Common myeloid progenitor, CD34-positive (primary cell): ENCODE measurements at places on chromosomes 7 and 10.
A peak's percentile ranks its signal among the peaks of the same experiment; 100 is the strongest.

DNA sequence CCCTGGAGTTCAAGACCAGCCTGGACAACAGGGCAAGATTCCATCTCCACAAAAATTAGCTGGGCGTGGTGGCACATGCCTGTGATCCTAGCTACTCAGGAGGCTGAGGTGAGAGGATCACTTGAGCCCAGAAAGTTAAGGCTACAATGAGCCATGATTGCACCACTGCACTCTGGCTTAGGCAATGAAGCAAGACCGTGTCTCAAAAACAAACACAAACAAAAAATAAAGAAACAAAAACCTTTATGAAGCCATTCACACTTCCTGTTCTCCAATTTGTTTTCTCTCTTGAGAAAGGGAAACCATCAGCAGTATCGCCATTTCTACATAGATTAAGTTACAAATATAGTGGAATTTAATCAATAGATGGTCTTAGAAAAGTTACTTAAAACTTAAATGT is 19.8 kb downstream of the YME1L1 start:
- H3K4me1 ChIP-seq: no peaks in the 10 kb centered on the region
- DNase-seq: no peak
- H3K27ac ChIP-seq: no peak overlapping the region
- no peaks in the 10 kb centered on the region for H3K27me3 ChIP-seq

- H3K36me3 ChIP-seq: peaks cover 34% of the 10 kb centered on the region
- no peak for DNase-seq
- H3K4me1 ChIP-seq: no peaks in the 10 kb centered on the region
- H3K4me3 ChIP-seq: no peak overlapping the region
Measured at GRCh38 chr7:105079348-105079747, 65.3 kb downstream of the KMT2E start.

- H3K4me3 ChIP-seq: no peak overlapping the region
- no peak overlapping the region for H3K27ac ChIP-seq
- no peaks in the 10 kb centered on the region for H3K27me3 ChIP-seq
- H3K4me1 ChIP-seq: no peaks in the 10 kb centered on the region
- no peak for DNase-seq
- H3K36me3 ChIP-seq: no peaks in the 10 kb centered on the region
Measured at GRCh38 chr7:92994901-92995300, 122.9 kb downstream of the SAMD9 start.

DNA sequence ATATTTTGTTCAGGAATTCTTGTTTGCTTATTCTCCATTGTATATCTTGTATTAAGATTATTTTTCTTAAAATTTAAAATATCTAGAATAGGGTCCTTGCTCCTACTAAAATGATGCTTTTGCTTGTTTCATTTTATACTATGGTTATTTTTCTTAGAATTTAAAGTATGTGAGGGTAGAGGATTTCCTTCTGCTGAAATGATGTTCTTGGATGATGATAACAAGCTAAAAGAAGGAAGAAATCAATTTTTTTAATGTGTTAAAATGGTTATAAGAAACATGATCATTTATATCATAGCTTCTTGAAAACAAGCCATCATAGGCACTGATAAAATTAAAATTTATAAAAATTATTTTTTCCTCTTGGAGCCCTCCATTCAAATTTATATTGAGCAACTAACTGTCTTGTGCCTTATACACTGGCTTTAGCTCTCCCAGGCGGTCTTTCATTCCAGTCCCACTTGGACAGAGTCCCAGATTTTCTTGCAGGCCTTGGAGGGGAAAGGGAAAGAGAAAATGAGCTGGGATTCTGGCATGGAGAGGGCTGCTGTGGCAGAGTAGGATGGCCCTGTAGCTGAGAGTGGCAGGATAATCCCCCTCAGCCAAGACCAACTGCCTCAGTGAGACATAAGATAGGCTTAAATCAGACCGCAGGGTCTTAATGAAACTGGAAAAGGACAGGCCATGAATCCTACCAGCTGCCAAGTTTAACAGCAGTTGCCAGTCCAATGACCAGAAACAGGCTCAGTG is 60.2 kb downstream of the DNAJB9 start:
- H3K27me3 ChIP-seq: no peaks in the 10 kb centered on the region
- no peak for DNase-seq
- H3K27ac ChIP-seq: no peak overlapping the region

DNA sequence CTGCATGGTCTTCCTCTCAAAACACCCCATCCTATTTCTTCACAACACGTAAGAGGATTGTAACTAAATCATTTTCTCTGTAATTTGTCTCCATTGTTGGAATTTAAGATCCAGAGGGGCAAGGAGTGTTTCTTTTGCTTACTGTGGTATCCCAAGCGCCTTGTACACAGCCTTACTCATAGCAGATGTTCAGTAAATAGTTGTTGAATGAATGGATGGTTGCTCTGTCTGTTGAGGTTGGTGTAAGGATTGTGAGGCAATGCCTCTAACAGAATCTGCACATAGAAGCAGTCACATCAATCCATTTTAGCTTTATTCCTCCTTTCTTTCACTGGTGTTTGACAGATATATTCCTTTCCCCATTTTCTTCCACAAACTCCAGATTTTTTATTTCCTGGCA is 90.1 kb downstream of the ZNF365 start:
- H3K27ac ChIP-seq: no peak overlapping the region
- no peaks in the 10 kb centered on the region for H3K36me3 ChIP-seq
- DNase-seq: no peak
- H3K27me3 ChIP-seq: no peaks in the 10 kb centered on the region

GRCh38 chr7:147885869-147886268 is 704.7 kb upstream of the C7orf33 start:
- no peaks in the 10 kb centered on the region for H3K4me1 ChIP-seq
- no peaks in the 10 kb centered on the region for H3K27me3 ChIP-seq
- H3K27ac ChIP-seq: no peak overlapping the region
- no peak overlapping the region for H3K4me3 ChIP-seq
- no peak for DNase-seq

DNA sequence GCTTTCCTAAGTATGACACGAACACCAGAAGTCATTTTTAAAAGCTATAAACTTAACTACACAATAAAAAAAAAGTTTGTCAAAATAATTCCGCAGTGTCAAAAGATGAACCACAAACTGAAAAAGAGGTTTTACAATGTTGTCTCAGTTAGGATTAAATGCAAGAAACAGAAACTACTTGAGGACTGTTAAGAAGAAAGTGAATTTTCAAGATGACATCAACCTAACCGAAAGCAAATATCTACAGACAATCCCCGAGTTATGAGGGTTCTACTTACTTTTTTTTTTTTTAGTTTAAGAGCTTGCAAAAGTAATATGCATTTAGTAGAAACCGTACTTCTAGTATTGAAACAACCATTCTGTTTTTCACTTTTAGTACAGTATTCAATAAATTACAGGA is 62.3 kb downstream of the TFPI2 start:
- H3K27ac ChIP-seq: no peak overlapping the region
- no peaks in the 10 kb centered on the region for H3K4me1 ChIP-seq
- H3K36me3 ChIP-seq: no peaks in the 10 kb centered on the region
- no peak overlapping the region for H3K4me3 ChIP-seq
- peaks cover 13% of the 10 kb centered on the region for H3K27me3 ChIP-seq

DNA sequence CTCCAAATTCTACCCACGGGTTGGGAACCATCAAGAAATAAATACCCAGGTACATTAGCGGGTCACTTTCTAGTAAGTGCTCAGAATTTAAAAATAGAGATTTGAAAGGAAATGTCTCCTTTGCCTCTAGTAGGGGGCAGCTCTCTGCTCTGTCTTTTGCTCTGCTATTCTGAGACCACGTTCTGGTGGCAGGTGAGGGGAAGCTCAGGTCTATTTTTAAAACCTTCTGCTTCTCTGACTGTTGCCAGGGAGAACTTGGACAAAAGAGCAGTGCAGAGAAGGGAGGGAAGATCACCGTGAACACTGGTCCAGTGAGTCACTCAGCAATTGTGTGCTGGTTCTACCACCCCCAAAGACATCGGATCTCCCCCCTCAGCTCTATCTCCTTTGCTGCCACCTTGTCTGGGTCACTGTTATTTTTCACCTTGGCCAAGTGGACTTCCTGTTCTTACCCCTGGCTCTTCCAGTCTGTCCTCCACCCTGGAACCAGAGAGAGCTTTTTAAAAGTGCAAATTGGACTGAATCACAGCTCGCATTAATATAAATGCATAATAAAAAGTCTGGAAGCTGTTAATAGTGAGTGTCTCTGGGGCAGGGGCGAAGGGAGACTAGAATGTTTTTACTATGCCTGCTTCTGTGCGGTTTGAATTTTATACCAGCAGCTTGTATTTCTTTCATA is 72.4 kb upstream of the LOXL4 start:
- DNase-seq: no peak
- H3K27ac ChIP-seq: no peak overlapping the region
- H3K4me3 ChIP-seq: no peak overlapping the region
- H3K36me3 ChIP-seq: no peaks in the 10 kb centered on the region
- no peaks in the 10 kb centered on the region for H3K27me3 ChIP-seq

GRCh38 chr7:1103009-1103788 is 15.3 kb downstream of the GPER1 start:
- no peak overlapping the region for H3K27ac ChIP-seq
- H3K4me3 ChIP-seq: no peak overlapping the region
- H3K36me3 ChIP-seq: peaks cover 6% of the 10 kb centered on the region
- no peak for DNase-seq
- H3K4me1 ChIP-seq: peaks cover 4% of the 10 kb centered on the region

GRCh38 chr7:101729241-101729883 is 88.1 kb upstream of the CUX1 start:
- no peaks in the 10 kb centered on the region for H3K4me1 ChIP-seq
- H3K4me3 ChIP-seq: no peak overlapping the region
- no peak for DNase-seq
- H3K36me3 ChIP-seq: no peaks in the 10 kb centered on the region
- H3K27ac ChIP-seq: no peak overlapping the region

DNA sequence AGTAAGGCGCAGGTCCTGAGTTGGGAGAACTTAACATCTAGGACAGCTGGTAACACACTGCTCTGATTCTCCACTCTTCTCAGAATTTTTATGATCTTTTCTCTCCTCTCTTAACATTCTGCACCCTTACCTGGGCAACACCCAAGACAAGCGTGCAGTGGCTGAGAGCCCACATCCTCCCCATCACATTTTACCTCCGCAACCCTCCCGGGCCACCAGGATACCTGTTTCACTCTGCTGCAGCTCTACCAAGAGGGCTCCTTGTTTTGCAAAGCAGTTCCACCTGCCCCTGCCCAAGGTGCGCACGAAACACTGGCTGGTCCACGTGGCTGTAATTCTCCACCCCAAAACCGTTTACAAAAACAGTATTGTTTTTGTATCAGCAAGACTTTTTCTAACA is 81.5 kb downstream of the ITIH5 start:
- no peak overlapping the region for H3K4me3 ChIP-seq
- H3K4me1 ChIP-seq: no peaks in the 10 kb centered on the region
- no peak for DNase-seq

DNA sequence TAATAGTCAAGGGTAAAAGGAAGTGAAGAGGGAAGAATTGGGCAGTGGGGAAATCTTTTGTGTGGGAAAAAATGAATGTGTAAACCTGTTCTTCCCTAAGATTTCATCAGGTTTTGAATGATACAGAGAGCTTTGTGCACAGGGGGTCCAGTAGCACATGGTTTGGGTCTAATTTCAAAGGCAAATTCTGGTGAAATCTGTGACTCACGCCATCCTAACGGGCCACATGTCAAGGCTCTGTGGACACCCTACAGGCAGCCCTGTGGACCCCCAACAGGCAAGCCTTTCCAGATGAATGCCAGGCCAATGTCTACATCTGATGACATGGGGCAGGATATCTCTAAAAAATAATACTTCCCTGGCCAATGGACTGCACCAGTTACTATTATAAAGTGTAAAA is 309.8 kb downstream of the PARD3 start:
- no peak overlapping the region for H3K4me3 ChIP-seq
- H3K36me3 ChIP-seq: no peaks in the 10 kb centered on the region
- no peak for DNase-seq
- no peaks in the 10 kb centered on the region for H3K27me3 ChIP-seq
- no peak overlapping the region for H3K27ac ChIP-seq

DNA sequence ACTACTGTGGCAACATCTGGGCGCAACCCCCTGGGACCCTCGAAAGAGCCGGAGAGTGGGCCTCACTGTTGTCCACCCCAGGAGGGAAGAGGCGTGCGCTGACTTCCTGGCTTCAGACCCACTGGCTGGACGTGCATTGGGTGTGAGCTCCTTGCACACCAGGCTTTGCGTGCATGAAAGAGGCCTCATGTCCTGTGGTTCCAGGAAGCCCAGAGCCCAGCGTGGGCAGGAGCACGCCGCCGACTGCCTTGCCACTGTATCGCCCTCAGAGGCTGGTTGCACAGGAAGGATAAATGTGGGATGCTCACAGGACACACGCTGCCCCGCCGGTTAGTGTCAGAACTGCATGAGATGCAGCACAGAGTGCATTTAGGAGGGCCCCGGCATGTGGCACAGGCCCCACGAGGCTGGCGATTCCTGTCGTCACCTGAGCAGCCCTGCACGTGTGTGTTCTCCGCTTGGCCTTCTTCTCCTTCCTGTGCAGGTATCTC is 8.5 kb upstream of the JAKMIP3 start:
- no peaks in the 10 kb centered on the region for H3K36me3 ChIP-seq
- DNase-seq: no peak
- no peak overlapping the region for H3K4me3 ChIP-seq
- no peaks in the 10 kb centered on the region for H3K4me1 ChIP-seq

- H3K4me1 ChIP-seq: peaks cover 16% of the 10 kb centered on the region
- H3K27me3 ChIP-seq: peaks cover 26% of the 10 kb centered on the region
- no peak within 1 kb of the TSS for H3K27ac ChIP-seq
- no peaks in the 10 kb centered on the region for H3K36me3 ChIP-seq
Measured at GRCh38 chr10:84194424-84195043, at the start of gene CDHR1. TSS of gene CDHR1 (plus strand) at chr10:84194537. CDS start at chr10:84194761, 224 bp downstream.

DNA sequence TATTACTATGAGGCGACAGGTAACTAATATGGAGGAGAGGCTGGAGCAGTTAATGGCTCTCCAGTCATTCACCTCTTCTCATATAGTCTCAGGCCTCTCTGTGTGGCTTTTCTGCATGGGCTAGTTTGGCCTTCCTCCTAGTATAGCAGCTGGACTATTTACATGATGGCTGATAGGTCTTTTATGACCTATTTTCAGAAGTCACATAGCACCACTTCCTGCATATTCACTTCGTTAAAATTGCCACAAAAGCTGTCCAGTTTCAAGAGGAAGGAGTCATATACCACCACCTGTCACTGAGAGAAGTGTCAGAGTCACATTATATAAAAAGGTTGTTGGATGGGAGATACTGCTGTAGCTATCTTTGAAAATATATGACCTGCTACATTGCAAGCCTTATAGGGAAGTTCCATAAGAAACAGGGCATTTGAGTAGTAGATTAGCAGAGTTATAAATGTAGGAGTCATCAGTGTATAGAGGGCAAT is 8.0 kb upstream of the DMTF1 start:
- DNase-seq: no peak
- peaks cover 5% of the 10 kb centered on the region for H3K4me1 ChIP-seq
- no peak overlapping the region for H3K27ac ChIP-seq
- H3K4me3 ChIP-seq: no peak overlapping the region

- peaks cover 7% of the 10 kb centered on the region for H3K4me1 ChIP-seq
- H3K27ac ChIP-seq: no peak overlapping the region
- no peaks in the 10 kb centered on the region for H3K36me3 ChIP-seq
- peak; percentile 67 for DNase-seq
Measured at GRCh38 chr10:114334301-114334700, 70.0 kb downstream of the AFAP1L2 start.
